Midbrain (tissue), 1 donor: ENCODE measurements at places on chromosomes 5 and 9.

DNA sequence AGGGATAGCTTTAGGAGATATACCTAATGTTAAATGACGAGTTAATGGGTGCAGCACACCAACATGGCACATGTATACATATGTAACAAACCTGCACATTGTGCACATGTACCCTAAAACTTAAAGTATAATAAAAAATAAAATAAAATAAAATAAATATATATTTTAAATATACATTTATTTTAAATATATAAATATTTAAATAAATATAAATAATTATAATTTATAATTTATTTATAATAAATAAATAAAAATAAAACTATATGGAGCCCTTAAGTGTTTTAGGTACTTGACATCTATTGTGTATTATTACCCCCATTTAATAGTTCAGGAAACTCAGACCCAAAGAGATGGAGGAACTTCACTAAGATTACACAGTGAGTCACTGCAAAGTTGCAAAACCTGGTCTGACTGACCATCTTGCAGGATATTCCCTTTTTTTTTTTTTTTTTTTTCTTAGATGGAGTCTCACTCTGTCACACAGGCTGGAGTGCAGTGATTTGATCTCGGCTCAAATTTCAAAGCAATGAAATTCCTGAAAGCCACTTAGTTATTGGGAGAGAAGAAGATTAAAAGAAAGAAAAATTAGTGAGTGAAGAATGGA, 5.8 kb upstream of the C5orf52 start:
- no peak for DNase-seq

- DNase-seq, result no peak
Observed at GRCh38 chr5:144697847-144698262, 527.2 kb downstream of the KCTD16 start.

GRCh38 chr5:170277867-170278281, 19.7 kb downstream of the LCP2 start:
- DNase-seq, result no peak

GRCh38 chr5:91787718-91788117, 404.6 kb upstream of the ARRDC3 start:
- DNase-seq, result no peak

GRCh38 chr5:173201636-173202265, 33.3 kb downstream of the NKX2-5 start:
- no peak for DNase-seq

DNA sequence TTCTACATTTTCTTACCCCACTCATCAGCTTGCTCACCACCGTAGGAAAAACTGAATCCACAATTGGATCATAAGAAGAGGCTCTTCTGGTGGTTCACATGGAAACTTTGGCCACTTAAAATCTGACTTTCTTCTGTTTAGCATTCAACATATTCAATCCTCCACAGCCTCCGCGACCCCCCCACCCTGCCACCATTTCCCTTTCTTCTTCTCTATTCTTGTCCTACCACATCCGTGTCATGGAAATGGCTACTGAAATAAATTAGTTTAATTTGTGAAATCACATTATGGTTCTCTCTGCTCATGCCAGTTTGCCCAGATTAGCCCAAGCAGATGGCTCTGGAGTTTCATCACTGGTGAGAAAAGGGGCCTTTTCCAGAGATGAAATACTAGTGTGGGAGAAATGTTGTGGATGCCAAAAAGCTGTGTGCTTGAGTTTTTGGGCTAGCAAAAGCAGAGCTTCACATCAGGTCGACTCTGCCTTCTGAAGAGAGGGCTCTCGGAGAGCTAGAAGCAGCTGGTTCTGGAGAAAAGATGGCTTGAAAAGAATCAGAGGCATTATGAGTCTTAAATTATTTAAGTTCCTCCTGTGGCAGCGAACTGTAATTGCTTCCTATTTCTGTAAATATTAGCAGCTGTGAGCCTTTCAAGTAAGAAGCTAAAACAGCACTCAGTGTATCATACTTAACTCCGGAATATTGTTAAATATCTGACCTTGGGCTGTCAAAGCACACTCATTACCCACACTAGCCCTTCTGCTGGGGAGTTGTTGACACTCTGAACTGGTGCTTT, 107.1 kb downstream of the MAT2B start:
- no peak for DNase-seq

DNA sequence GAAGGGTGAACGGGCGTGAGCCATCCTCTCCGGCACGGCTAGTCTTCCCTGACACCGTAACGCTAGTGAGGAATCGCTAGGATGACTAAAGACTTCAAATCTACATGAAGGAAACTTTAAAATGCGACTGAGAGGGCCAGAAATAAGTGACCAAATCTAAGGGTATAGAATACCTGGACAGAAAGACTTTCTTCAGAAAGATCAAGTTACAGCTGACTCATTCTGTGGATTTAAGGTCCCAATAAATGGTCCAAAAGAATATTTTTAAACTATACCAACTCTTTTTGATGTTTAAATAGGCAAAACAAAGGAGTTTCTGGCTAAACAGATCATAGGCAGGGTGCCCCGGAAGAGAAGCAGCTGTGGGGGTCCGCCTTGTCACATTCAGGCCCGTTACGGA, 38.9 kb upstream of the CEP72 start:
- no peak for DNase-seq

DNA sequence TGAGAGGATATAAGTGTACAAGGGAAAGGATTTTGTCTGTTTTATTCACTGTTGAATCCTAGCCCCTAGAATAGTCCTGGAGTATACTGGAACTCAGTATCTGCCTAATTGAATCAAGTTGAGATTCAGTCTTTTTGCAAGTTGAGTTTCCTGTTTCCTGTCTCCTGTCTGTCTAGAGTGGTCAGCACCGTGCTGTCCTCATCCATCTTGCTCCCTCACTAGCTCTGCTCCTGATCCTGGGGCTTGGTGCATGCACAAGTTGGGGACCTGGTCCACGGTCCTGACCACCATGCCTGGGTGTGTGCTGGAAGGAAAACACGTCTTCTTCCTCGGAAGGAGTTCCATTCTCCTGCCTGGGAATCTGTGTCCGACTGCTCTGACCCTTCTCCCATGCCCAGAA, 3.2 kb downstream of the IL5 start:
- no peak for DNase-seq

GRCh38 chr9:6905850-6906375, 148.1 kb downstream of the KDM4C start:
- no peak for DNase-seq

DNA sequence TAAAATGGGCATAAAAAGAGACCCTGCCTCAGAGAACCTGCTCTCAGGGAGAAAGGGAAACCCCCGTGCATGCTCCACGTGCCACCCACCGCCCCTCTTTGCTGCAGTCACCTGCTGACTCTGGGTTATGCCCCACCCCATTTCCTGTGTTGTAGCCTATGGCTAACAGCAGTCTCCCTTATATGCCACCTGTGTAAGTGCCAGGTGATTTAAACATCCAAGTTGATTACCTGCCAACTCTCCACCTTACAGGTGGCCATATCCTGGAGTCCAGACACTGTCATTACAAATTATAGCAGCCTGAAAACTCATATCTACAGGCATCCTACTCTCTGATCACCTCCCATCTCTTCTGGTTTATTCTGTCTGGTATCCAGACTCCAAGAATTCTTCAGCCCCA, 242.6 kb downstream of the HSPA4 start:
- DNase-seq, result no peak

- DNase-seq, result no peak
Observed at GRCh38 chr5:73892806-73893205, 266.8 kb downstream of the ARHGEF28 start.

DNA sequence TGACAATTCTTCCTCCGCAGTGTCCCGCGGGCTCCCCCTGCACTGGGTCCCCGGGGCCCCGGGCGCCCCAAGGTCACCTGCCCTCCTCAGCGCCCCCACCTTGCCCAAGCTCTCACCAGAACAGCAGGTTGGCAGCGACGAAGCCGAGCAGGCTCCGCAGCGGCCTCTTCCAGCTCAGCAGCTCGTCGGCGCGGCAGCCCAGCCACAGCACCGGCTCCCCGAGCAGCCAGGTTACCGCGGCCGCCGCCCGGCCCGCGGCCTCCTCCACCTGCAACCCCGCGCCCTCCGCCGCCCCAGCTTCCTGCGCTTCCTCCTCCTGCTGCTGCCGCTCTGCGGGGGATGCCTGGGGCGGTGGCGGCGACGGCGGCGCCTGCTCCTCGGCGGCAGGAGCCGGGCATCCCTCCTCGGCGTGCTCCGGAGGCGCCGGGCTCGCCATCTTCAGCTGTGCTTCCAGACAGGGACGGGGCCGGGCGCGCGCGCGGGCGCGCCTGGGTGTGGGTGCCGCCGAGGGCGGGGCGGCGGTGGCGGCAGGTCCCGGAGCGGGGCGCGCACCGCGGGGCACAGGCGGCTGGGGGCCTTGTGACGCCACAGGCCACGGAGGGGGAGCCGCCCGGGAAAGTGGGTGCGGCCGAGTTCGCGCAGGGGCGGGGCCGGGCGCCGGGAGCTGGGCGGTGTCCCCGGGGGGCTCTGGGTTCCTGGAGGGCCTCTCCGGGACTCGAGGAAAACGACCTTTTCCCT, at the start of gene RETREG1:
TSS of gene RETREG1 (minus strand) at position 462 of the 738 bp plus-strand sequence. CDS start at position 436, 26 bp downstream.
- DNase-seq, result peak; percentile 67
